ENCODE measurements at places on chromosomes 1 and 21.

- no peak for DNase-seq
Measured at GRCh38 chr1:97834899-97835298, 85.9 kb downstream of the DPYD start.

- DNase-seq = no peak
Measured at GRCh38 chr1:204348722-204349121, 11.0 kb downstream of the PLEKHA6 start.

GRCh38 chr1:224707843-224708725 is 92.0 kb downstream of the CNIH3 start:
- DNase-seq = no peak

DNA sequence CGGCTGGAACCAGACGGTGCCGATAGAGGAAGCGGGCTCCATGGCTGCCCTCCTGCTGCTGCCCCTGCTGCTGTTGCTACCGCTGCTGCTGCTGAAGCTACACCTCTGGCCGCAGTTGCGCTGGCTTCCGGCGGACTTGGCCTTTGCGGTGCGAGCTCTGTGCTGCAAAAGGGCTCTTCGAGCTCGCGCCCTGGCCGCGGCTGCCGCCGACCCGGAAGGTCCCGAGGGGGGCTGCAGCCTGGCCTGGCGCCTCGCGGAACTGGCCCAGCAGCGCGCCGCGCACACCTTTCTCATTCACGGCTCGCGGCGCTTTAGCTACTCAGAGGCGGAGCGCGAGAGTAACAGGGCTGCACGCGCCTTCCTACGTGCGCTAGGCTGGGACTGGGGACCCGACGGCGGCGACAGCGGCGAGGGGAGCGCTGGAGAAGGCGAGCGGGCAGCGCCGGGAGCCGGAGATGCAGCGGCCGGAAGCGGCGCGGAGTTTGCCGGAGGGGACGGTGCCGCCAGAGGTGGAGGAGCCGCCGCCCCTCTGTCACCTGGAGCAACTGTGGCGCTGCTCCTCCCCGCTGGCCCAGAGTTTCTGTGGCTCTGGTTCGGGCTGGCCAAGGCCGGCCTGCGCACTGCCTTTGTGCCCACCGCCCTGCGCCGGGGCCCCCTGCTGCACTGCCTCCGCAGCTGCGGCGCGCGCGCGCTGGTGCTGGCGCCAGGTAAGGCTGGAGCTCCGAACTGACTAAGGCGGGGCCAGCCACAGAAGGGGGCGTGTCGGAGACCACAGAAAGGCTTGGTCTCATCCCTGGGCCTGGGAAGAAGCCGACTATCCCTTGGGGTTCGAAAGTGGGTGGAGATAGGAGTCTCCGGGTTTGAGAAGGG is 486 bp downstream of the SLC27A3 start:
- peak; percentile 79 for DNase-seq

DNA sequence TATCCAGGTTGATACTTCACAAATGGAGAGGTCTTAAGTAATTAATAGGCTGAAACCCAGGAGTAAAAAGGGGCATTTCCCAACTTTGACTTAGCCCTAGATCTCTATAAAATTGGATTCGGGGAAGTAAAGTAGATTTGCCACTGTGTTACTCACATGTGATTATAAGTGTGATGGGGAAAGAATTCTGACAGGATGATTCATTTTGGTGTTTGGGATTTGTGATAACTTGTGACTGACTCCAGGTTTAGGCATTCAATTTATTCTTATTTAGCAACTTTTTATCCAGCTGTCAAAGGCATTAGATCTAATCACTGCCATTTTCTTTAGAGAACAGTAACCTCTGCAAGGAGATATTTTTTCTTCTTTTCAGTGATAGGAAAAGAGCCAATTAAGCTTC is 175.5 kb downstream of the ASTN1 start:
- no peak for DNase-seq

DNA sequence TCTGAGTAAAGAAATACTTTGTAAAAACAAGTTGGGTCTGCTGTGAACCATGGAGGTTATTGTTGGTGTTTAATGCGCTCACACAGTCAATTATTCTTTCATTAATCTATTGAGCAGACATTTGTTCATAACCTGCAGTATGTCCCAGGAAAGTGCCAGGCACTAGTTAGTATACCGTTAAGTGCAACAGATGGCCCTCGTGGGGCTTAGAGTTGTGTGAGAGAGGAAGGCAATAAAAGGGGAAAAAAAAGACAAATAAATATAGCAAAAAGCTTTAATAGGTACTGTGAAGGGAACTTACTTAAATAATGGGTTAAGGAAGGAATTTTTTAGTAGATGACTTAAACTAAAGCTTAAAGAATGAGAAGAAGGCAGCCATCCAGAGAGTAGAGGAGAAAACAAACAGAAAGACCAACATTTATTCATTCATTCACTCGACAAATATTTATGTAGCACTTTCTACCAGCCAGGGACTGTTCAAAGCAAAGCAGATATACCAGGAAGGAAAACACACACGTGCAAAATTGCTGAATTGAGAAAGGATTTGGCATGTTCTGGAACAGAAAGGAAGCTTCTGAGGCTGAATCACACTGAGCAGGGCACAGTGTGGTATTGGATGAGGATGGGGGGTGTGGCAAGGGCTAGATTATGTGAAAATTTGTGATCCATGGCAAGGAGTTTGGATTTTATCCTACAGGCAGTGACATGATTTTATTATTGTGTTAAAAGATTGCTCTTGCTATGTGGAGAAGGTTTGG is 296.1 kb upstream of the SGIP1 start:
- no peak for DNase-seq

GRCh38 chr1:152768847-152769533 is 6.0 kb upstream of the LCE1F start:
- DNase-seq = no peak

- DNase-seq = no peak
Measured at GRCh38 chr1:224127925-224128819, 14.3 kb downstream of the FBXO28 start.

DNA sequence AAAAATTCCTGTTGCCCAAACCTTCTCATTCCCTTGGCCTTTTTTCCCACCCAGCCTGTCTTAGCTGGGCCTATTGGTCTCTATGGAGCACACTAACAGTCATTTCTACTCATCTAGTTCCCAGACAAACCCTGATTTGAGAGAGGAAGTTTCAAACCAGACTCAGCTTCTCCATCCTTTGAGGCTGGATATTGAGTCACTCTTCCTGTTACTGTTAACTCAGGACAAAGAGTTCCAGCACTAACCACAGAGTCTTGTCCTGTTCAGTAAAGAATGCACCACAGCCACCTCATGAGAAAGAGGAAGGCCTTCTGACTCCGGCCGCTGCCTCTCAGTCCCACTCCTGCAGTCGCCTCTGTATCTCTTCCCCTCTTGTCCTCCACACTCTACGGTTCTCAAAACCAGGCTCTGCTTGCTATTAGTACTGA is 137.8 kb downstream of the PTPRC start:
- no peak for DNase-seq

DNA sequence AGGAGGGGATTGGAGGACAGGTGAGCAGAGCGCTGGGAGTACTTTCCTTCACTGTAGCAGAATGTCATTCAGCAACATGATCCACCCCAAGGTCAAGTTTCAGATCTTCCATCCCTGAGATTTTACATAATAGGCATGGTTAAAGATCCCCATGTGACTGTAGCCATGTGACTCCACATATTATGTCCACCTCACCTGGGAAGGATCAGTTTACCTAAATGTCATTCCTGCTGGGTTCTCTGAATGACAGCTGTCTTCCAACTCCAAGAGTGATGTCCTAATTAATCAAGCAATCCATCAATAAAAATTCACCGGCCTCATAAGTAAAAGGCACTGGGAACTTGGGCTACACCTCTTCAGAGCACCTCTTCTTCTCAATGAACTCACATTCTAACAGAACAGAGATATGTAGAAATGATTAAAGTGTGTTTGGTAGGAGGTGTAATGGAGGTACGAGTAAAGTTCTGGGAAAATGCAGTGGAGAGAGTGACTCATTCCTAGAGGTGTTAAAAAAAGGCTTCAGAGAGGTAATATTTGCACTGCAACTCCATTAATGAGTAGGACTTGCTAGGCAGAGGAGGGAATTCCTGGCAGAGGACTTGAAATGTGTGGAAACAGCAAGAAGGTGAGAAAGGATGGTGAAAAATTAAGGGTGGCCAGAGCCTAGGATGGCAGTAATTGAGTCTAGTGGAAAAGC is 22.2 kb upstream of the MAPKAPK2 start:
- DNase-seq = no peak

DNA sequence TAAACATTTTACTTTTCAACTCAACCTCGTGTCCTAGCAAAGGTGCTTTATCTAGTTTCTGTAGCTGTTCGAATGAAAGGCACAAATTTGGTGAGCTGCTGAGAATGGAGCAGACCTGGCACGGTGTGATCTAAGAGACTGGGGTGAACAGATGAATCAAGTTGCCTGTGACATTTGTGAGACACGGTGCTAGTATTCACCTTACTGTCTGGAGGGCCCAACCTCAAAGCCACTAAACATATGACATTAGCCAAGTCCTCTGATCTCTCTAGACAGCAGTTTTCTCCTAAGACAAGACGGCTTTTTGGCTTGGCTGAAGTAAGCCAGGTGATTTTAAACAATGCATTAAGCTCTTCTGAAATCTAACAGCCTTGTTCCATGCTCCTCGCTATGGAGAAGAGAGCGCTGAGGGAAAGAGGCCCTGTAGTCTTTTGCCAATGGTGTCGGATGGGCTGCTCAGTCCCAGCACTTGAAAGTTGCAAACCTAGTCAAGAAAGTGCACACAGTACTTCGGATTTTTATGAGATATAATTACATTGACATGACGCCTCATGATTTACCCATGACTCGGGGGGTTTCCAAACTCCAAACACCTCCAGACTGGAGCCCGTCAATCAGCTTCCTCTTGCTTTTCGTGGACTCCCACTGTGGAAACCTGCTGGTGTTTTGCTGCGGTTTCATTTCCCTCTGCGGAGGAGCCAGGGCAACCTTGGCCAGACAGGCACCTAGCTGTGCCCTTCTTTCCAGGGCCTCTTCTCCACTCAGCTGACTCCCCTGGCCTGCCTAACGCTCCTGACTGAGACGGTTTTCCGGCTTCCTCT is 794 bp upstream of the TOR3A start:
- no peak for DNase-seq

GRCh38 chr1:13763222-13763621 is 63.2 kb downstream of the PRDM2 start:
- no peak for DNase-seq

DNA sequence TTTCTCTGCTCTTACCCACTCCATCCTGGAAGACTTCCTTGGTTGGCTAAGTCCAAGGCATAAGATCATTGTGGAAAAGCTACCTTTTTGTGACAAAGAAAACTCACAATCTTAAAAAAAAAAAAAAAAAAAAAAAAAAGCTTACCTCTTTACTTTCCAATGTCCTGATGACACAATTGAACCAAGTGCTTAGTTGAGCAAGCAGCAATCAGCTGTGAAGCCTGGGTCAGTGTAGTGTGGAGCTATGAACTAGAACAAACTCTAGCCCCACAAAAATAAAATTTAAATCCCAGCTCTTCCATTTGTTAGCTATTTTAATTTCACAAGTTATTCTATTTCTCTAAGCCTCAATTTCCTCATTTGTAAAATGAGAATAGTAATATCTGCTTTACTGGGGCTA is 647.6 kb downstream of the LMO4 start:
- DNase-seq = no peak

GRCh38 chr1:111509997-111510375 is 6.6 kb upstream of the ADORA3 start:
- no peak for DNase-seq

- no peak for DNase-seq
Measured at GRCh38 chr21:44720170-44720569, 8.8 kb upstream of the TSPEAR start.

DNA sequence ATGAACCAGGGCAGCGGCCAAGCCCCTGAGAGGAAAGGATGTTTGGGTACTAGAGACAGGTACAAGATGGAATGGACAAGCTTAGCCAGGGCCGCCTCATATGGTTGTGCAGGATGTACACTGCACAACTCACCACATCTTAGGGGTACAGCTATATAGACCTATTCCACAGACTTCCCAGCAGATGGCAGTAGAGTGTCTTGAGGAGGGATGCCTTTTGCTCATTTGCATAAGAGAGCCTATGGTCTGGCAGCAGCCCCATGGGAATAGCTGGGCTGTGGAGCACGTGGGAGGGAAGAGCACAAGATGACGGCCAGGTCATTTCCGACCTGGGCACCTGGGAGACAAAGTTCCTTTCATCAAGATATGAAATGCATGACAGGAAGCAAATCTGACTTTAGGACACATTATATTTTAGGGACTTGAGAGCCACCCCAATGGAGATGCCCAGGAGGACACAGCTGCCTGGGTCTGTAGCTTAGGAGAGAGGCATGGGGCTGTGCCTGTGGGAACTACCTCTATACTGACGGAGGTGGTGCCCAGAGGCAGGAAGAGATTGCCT is 215.5 kb downstream of the KCNJ6 start:
- DNase-seq = peak; percentile 80

DNA sequence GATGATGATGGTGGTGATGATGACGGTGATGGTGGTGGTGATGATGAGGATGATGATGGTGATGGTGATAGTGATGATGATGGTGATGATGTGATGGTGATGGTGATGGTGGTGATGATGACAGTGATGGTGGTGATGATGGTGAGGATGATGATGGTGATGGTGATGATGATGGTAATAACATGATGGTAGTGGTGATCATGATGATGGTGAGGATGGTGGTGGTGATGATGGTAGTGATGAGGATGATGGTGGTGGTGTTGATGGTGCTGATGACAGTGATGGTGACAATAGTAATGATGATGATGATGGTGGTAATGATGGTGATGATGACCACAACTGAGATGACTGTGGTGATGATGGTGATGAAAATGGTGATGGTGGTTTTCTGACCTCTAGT is 4.9 kb downstream of the ACTRT2 start:
- DNase-seq = no peak

DNA sequence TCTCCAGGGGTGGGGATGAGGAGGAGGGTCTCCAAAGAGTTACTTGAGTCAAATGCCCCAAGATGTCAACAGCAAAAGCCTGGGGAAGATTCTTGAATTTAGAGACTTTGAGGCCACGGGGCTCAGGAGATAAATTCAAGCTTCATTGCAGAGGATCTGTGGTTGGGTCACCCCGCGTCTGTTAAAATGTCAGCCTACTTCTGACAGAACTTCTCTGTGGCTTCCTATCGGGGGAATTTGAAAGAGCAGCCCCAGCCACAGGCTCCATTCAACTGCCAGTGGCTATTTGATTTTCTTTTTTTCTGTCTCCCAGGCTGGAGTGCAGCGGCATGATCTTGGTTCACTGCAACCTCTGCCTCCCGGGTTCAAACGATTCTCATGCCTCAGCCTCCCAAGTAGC is 62.5 kb upstream of the EFHD2 start:
- DNase-seq = no peak

DNA sequence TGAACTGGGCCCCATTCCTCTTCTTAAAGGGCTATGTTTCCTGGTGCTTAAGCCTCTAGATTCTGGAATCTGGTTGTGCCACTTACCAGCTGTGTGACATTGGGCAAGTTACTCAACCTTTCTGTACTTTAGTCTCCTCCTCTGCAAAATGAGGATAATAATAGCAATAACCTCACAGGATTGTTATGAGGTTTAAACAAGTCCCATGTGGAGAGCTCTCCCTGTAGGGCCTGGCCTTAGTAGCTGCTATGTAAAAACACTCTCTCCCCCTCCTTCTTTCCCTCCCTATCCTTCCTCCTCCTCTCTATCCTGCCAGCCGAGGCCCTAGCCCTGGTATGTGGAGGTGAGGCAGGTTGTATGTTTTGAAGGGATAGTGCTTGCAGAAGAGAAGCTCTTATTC is 8.2 kb upstream of the PEAR1 start:
- DNase-seq = no peak
